GM23248 (cell line): ENCODE measurements at places on chromosomes 7 and 10.

- no peak for DNase-seq
Observed at GRCh38 chr10:127398971-127399365, 150.1 kb upstream of the NPS start.

DNA sequence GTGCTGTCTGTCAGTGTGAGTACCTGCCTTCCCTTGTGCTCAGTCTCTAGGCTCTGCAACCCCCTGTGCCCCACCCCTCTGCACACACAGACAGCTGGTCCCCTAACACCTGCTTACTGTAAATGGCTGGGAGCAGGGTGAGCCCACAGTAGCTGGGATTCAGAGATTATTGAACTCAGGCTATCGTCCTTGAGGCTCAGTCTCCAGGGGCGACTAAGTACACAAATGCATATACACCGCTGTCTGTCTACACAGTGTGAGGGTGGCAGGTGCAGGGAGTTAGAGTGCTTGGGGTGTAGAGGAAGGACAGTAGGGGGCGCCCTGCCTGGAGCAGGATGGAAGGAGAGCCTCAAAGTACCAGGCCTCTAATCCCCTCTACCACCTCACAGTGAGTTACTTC, 12.9 kb downstream of the UPP1 start:
- DNase-seq, result no peak

DNA sequence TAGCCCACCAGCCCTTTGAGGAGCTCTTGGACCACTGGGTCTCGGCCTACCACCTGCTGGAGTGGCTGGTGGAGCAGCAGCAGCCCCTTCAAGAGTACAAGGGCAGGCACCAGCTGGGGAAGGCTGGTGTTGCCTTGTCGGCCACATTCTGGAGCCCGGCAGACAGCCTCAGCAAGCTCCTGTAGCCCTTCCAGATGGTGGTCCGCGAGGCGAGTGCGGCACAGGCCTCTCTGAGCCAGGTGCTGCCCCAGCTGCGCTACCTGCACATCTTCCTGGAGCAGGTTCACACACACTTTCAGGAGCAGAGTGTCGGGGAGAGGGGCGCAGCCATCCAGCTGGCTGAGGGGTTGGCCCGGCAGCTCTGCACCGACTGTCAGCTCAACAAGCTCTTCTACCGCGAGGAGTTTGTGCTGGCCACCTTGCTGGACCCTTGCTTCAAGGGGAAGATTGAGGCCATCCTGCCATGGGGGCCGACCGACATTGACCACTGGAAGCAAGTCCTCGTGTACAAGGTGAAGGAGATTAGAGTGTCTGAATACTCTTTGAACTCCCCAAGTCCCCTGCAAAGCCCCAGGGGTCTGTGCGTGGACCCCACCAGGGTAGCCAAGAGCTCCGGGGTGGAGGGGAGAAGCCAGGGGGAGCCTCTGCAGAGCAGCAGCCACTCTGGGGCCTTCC, 7.0 kb upstream of the ACTR3C start:
- DNase-seq, result no peak

DNA sequence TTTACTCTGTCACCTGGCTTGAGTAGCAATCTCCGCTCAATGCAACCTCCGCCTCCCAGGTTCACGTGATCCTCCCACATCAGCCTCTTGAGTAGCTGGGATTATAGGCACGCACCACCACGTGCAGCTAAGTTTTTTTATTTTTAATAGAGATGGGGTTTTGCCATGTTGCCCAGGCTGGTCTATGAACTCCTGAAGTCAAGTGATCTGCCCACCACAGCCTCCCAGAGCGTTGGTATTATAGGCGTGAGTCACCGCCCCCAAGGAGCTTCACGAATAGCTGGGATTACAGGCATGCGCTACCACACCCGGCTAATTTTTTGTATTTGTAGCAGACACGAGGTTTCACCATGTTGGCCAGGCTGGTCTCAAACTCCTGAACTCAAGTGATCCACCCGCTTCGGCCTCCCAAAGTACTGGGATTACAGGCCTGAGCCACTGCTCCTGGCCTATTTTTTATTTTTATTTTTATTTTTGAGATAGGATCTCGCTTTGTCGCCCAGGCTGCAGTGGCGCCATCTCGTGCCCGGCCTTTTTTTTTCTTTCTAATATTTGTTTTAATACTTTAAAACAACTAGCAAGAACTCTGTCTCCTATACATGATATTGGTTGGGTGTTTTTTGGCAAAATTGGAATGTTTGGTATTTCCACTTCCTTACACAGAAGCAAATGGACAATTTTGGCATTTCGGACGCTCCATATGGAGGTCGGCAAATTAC, 1.1 kb downstream of the EFCAB10 start:
- DNase-seq, result no peak

DNA sequence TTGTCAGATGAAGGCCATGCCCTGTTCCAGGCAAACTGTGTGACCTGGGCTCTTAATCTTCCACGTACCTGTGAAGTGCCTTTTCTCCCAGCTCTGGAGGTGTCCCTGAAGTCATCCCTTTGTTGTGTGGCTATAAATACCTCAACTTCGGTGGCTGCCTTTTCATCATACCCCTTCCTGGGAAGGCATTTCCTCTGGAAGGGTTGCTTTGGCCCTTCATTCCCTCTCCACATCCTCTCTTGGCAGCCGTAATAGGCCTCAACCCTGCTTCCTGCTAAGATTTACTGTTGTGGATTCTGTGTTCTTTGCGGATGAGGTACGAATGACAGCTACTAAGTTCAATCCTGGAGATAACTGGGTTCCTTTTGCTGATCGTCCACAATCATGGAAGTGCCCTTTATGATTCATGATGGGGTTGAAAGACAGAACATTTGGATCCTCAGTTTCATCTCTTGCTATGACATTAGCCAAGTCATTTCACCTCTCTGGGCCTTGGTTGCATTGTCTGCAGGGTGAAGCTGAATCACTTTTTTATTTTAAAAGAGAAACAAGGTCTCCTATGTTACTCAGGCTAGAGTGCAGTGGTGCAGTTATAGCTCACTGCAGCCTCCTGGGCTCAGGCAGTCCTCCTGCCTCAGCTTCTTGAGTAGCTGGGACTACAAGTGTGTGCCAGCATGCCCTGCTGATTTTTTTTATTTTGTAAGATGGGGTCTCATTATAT, 23.6 kb downstream of the FKBP6 start:
- DNase-seq, result no peak

GRCh38 chr10:122492999-122493481, 31.7 kb downstream of the HTRA1 start:
- DNase-seq, result peak; percentile 91
